ENCODE measurements at places on chromosomes 3 and 15.

DNA sequence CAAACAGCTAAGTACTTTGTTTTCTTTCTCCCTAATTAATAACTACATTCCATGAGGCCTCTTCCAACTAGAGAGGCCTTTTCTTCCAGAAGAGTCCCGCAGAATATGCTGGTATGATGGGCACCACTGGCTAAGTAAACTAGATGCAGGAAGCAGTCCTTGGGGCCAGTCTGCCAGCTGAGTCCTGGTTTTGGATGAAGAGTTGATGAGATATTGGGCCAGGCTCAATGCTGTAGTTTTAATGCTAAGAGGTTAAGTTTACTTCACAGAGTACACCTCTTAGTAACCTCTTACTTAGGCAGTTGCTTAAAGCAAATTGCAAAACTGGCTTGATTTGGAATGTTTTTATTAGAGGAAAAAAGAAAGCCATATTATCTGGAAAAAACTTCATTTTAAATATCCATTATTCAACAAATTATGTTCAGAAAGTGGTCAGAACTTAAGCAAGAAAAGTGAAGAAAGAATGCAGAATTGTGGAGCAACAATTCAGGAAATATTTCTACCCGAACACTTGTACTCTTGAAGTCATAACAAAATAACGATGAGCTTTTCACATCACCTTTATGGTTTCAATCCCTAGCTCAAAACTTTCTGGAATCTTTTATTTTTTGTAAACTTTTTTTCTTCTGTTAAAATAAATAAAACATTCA, 178.4 kb upstream of the CDIN1 start:
- no peak for DNase-seq

DNA sequence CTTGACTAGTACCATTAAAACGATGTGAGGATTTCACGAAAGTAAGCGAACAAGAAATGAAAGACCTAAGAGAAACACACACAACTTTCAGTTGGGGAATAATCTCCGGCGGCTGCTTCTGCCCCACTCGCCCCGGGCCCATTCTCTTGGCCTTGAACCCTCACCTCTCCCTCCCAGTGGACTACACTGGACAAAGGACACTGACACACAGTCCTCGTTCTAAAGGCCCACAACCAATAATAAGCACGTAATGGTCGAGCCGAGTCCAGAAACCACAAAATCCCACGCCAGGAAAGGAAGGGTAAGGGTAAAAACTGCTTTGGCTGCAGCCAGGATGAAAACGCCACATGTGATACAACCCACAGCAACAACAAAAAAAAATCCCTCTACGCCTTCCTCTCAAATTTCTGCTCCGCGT, 469 bp downstream of the ZNF770 start:
- no peak for DNase-seq

- peak; percentile 24 for DNase-seq
Observed at GRCh38 chr3:68256635-68257223, 602.3 kb upstream of the SUCLG2 start.

DNA sequence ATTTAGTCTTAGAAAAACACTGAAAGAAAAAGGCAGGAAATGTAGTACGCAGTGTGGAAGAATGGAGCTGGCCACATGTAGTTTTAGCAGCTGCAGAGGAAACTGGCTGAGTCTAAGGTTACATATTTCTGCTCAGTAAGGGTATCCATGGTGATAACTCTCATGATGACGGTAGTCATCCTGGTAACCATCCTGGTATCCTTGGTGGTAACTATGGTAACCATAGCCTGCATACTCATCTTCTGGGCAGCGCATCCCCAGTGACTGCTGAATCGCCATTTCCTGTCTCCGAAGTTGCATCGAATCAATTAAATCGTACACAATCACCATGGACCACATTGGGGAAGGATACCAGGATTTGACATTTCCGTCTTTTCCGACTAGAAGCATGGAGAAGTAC, 35.7 kb downstream of the CCDC80 start:
- no peak for DNase-seq

DNA sequence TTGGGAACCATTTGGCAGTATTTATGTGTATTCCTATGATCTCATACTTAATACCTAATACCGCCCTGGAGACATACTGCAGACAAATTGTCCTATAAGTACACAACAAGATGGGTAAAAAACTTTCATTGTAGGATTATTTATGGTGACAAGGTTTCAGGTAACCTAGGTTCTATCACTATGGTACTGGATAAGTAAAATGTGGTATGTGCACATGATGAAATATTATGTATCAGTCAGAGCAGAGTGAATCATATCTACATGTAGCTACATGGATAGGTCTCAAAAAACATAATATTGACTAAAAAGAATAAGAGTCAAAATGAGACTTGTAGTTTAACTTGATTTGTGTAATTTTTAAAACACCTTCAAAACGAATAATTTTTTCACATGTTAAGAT, 147.8 kb downstream of the LEKR1 start:
- no peak for DNase-seq

DNA sequence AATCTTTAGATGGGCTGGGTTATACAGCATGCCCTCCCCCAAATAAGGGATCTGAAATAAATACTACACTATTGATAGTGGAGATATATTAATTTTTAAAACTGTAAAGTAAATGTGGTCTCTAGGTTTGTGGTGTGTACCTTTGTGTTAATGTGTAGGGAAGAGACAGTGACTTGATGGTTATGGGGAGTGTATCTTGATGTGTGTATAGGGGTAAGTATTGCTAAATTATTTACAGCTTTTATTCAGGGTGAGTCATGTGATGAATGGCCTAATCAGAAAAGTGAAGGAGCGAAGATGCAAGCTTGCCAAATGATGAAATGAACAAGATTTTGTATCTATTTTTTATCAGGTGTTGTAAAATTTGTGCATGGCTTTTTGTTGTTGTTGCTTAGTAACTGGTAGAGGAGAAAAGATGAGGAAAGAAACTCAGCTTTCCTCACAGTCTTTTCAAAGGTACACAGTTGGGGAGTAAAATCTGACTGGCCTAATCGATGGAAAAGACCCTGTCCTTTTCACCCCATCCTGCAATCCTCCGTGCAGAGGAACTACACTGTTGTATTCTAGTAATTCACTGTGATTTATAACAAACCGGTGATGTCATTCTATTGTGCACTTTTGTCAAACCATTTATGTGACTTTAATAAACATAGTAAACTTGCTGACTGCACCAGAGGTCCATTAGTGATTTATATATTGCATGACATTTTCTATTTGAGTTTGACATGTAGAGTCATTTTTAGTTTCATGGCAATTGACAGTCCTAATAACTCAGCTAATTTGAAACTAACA, 17.7 kb downstream of the FEM1B start:
- no peak for DNase-seq

GRCh38 chr3:18787441-18787840, 360.9 kb upstream of the KCNH8 start:
- DNase-seq, result no peak

GRCh38 chr15:84761607-84762131, 13.3 kb downstream of the ZNF592 start:
- no peak for DNase-seq

DNA sequence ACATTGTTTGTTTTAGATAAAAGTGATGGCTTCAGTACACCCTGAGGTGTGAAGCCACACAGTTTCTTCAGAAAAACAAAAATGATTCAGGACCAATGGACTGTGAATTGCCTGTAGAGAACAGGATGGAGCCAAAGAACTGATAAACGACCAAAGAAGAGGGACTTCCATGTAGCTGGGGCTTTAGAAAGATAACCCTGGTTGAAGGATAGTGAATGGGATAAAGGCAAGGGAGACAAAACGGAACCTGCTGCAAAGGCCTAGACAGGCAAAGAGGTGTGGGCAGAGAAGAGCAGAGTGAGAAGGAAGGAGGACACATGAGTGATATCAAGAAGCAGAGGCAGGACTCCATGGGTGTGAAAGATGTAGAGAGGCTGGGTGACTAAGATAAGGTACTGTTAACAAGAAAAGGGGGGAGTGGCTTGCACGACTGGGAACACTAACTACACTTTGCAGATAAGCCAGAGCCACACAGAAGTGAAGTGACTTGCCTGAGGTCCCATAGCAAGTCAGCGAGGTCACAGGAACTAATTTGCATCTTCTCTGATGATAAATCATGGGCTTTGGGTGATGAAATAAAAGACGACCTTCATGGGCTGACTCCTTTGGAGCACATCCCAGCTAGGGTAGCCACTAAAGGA, 44.3 kb downstream of the RAB6B start:
- DNase-seq, result no peak

GRCh38 chr3:173676094-173676493, 278.6 kb downstream of the NLGN1 start:
- no peak for DNase-seq

- DNase-seq, result no peak
Observed at GRCh38 chr3:157443905-157444796, 7.5 kb downstream of the PTX3 start.

DNA sequence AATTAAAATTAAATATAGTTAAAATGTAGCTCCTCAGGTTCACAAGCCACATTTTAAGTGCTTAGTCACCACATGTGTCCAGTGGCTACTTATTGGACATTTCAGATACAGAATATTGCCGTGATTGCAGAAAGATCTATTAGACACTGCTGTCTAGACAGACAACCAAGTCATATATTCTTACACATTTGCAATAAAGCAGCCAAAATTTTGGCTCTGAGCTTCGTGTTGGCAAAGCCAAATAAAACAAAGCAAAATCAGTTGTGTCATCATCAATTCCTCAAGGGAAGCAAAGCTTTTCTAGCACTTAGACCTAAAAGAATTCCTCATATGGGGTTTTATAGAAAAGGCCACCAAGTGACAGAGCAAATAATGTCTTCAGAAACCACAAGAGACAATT, 193.1 kb upstream of the LPP start:
- DNase-seq, result no peak

GRCh38 chr15:58771621-58772250, 634 bp downstream of the MINDY2 start:
- DNase-seq, result peak; percentile 48

Data from activated T-cell treated with anti-CD3 and anti-CD28 coated beads, Interleukin-2, amount 50 U/mL, for 48 hours (primary cell).